A549 (cell line): ENCODE measurements at places on chromosomes 6 and 20.

DNA sequence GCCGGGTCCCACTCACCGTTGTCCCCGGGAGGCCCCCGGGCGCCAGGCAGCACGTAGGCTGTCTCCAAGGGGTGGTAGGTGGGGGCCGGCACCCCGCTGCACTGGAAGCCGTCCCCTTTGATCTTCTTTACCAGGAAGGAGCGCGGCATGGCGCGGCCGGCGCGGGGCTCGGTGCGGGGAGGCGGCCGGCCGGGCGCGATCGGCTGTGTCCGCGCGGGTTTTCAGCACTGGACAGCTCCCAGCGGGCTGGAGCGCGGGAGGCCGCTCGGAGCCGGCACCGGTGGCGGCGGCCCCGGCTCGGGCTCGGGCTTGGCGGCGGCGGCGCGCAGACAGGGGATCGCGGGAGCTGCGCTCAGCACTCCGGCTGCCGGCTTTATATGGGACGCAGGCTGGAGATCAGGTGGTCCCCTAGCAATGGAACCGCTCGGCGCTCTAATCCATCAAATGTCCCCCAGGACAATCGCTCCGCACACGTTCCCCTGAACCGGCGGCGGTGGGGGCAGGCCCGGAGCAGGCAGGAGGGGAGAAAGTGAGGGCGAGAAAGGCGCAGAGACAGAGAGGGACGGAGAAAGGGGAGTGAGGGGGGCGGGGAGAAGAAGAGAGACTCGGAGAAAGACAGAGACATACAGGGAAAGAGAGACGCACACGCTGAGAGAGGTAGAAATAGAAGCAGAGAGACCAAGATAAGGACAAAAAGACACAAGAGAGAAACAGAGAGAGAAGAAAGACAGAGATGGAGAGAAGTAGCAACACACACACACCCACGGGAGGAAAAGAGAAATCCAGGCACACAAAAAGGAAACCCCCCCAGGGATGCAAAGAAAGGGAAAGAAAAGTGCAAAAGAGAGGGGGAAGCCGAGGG lies at the start of gene SCRT2:
SCRT2 (minus strand) TSS at position 350 of the 862 bp plus-strand sequence; CDS start at position 149, 201 bp downstream.
- DNase-seq, result peak; percentile 60

DNA sequence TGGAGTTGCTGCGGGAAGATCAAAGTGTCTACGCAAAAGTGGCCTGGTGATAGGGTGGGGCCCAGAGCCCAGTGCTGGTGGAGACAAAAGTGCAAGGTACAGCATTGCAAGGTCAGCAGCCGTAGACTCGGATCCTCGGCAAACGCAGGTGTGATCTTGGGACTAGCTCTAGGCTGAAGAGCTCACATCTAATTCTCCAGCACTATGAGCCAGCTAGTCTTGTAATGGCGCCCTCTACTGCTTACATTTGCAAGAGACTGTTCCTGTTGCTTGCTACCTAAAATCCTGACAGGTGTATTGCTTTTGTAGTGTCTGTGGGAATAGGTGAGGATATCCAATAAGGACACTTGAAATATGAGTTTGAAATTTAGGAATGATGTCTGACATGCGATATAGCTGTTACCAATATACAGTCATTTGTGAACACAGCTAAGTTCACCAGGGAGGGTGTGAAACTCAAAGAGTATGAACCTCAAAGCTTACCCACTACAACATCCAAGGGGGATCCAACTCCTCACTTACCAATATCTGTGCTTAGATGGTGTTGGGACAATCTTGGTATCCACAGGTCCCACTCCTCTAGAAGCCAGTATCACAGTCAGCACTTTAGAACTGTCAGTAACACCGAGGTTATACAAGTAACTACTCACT lies 58.4 kb downstream of the PDE7B start:
- peak; percentile 51 for DNase-seq

GRCh38 chr6:30097902-30098768 lies 14.8 kb downstream of the TRIM31 start:
- DNase-seq, result no peak

DNA sequence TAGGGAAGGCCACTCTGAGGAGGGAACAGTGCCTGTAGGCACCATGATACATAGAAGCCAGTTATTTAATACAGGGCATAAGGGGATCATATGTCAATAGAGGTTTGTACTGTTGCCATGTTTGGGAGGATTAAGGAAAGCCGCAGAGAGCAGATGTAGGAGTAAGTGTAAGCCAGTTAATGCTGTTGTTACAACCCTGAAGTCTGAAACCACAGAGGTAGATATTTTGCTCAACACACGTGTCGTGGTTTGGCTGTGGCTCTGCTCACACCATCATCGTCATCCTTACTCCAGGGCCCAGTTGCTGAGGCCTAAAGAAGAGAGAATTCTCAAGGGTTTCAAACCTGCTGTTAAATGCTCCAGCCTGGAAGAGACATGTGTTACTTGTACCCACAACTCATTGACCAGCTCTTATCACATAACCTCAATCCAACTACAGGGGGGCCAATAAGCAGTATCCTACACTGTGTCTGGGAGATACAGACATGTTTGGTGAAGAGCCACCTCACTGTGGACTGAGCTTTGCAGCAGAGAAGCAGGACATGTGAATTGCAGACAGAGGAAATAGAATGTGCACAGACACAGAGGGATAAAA lies 31.0 kb upstream of the PSMF1 start:
- DNase-seq, result no peak

- no peak for DNase-seq
Observed at GRCh38 chr6:51283723-51284355, 465.2 kb downstream of the TFAP2B start.

GRCh38 chr20:20860078-20860806 lies 147.8 kb upstream of the RALGAPA2 start:
- DNase-seq, result peak; percentile 87

GRCh38 chr20:53344891-53345290 lies 248.7 kb downstream of the ZNF217 start:
- no peak for DNase-seq

DNA sequence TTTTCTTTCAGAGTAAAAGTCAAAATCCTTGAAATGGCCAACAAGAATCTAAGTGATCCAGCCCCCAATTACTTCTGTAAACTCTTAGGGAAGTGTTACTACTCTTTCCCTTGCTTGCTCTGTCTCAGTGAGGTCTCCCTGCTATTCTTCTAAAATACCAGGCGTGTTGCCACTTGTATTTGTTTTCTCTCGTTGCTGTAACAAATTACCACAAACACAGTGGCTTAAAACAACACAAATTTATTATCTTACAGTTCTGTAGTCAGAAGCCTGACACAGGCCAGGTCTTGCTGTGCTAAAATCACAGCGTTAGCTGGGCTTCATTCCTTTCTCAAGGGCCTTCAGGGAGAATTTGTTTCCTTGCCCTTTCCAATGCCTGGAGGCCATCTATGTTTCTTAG lies 59.9 kb downstream of the HECA start:
- no peak for DNase-seq

DNA sequence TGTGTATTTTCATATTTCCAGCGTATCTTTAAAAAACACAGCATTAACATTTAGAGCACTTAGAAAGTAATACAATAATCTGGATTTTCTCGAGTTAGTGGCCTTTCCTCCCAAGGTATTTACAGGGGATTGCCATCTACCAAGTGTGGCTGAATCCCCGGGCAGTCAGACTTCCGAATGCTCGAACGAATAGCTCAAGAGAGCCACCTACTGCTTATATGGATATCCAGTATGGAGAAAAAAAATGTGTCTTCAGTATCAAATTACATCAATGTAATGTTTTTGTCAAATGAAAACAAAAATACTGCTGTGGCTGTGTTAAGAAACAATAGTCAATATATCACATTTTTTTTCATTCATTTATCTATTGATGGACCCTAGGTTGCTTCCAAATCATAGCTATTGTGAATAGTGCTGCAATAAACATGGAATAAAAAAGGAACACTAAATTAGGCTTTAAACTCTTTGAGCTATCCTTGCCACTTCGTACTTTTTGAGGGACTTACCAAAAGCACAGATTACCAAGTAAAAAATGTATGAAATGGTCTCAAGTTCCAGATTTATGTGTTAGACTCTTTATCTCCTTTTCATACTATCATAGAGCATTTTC lies 654.5 kb upstream of the PTCHD4 start:
- DNase-seq, result no peak

DNA sequence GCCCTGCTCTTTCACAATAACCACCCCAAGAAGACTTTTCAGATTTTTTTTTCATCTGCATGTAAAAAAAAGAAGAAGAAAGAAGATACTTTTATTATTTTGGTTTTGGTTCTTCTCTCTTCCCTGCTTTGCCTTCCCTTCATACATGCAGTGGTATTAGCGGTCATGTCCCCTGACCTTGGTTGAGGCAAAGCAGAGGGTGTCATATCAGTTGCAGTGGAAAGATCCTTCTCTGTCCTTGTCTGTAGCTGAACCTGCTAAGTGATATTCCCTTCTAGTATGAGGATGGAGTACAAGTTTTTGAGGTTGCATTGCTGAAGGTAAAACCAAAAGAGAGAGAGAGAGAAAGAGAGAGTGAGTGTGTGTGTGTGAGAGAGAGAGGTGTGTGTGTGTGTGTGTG lies 345.7 kb downstream of the UTRN start:
- no peak for DNase-seq

DNA sequence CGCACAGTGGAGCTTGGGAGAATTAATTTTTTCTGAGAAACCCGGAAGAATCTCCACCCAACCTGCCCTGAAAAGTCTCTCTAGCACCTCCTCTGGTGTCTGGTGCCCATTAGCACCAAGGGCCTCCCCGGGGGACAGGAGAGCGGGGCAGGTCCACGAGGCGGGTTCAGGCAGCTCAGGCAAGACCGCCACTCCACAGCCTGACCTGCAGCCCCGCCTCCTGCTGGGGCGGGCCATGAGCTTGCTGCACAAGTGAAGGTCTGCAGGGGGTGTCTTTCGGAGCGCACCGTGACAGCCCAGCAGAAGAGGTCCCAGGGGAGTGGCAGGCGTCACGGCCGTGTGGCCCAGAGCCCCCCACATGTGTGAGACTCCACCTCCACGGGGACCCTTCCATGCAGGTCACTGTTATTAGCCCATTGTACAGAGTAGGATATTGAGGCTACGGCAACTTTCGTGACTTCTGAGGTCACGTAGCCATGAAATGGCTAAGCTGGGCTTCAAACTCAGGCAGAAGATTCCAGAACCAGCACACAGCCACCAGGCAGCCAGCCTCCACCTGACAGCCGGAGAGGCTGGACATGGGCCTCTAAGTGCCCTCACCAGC lies 63.9 kb upstream of the SLCO4A1 start:
- DNase-seq, result peak; percentile 59

- no peak for DNase-seq
Observed at GRCh38 chr20:23133560-23133998, 47.5 kb upstream of the CD93 start.

DNA sequence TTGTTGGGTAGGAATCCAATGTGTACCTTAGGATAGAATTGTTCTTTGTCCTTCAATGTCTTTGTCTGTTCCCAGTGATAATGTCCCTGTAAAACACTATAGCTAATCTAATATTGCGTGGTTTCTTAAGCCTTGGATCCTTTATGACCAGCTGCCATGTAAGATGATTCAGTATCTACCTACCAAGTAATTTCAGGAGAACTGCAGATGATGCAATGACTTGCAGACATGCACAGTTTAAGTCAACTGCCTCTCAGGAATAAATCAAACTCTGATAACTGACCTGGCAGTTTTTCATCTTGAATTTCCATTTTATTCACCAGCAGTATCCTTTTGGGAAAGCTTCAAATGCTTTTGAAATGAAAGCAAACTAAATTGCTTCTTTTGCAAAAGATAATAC lies 157.8 kb downstream of the TPBG start:
- no peak for DNase-seq

- no peak for DNase-seq
Observed at GRCh38 chr20:47007826-47008655, 113.4 kb downstream of the EYA2 start.

- DNase-seq, result no peak
Observed at GRCh38 chr6:46058951-46059350, 43.3 kb upstream of the CLIC5 start.

- peak; percentile 51 for DNase-seq
Observed at GRCh38 chr20:63177785-63178445, 38.0 kb downstream of the YTHDF1 start.

GRCh38 chr20:35252037-35252461 lies 25.6 kb downstream of the MMP24 start:
- DNase-seq, result no peak

DNA sequence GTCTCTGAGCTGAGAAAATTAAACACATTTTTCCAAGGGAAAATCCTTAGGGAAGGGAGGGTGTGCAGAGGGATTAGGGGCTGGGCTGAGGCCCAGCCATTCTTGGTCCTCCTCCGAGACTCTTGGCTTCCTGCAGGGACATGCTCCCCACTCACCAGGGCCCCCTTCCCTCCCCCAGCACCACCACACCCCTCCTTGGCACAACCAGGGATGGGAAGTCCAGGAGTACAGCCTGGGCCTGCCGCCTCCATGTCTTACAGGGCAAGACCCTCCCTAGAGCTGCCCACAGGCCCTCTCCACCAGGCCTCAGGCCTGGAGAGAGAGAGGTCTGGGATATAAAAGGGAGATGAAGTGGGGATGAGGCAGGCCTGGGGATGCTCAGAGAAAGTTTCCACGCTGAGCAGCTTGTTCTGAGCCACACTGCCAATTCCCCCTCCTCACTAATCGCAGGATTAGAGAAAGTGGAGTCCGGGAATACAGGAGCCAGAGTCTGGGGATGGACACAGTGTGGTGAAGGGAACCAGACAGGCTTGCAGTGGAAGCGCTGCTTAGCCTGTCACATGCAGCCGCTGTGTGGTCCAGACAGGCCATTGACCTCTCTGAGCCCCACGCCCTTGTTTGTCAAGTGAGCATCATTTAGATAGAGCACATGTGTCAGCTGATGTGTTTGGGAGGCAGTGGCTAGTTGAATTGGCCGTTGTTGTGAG lies 105.5 kb downstream of the MRPL14 start:
- no peak for DNase-seq

DNA sequence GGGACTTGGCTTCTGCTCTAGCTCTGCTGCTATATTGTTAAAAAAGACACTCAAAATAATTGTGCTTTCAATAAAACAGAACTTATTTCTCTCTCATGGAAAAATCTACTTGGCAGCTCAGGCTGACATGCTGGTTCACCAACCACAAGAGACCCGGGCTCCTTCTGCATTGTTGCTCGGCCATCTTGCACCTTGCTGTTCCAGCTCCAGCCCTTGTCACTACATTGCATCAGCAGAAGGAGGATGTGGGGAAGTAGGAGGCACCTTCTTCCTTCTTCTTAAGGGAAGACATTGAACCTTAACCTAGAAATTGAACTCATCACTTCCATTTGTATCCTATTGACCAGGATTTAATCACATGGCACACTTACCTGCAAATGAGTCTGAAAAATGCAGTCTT lies 6.6 kb upstream of the C20orf202 start:
- DNase-seq, result no peak

DNA sequence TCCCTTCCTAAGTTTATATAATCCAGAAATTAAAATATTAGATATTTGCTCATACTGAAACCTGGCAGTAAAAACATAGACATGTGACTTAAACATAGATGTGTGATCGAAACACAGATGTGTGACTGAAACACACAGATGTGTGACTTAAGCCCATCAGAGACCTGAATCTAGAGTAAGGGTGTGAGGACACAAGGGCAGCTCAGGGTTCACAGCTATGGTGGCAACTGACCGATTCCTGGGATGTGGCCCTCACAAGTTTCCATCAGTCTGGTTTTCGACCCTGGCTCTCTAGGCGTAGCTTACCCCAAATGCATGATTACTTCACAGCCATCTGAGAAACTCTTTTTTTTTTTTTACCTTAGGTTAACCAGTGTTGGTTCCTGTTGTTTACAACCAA lies 137.0 kb downstream of the NRN1 start:
- DNase-seq, result no peak

GRCh38 chr20:57006411-57007170 lies 259.9 kb downstream of the BMP7 start:
- peak; percentile 31 for DNase-seq
